Neural crest cell (in vitro differentiated cells): ENCODE measurements at places on chromosomes 16 and 17. TPM values are rescaled to one million over a fixed set of nuclear protein-coding genes. Genes with fewer than 3 reads are reported as not detected.
A peak's percentile ranks its signal among the peaks of the same experiment; 100 is the strongest.

GRCh38 chr17:17737961-17738894 lies 57.0 kb downstream of the RAI1 start:
- H3K4me3 ChIP-seq, result no peak overlapping the region
- H3K27ac ChIP-seq, result no peak overlapping the region
- peaks cover 58% of the 10 kb centered on the region for H3K4me1 ChIP-seq
- no peaks in the 10 kb centered on the region for H3K36me3 ChIP-seq
- no peak for DNase-seq

Gene TBX21
- not detected in 2 replicates for total RNA-seq

DNA sequence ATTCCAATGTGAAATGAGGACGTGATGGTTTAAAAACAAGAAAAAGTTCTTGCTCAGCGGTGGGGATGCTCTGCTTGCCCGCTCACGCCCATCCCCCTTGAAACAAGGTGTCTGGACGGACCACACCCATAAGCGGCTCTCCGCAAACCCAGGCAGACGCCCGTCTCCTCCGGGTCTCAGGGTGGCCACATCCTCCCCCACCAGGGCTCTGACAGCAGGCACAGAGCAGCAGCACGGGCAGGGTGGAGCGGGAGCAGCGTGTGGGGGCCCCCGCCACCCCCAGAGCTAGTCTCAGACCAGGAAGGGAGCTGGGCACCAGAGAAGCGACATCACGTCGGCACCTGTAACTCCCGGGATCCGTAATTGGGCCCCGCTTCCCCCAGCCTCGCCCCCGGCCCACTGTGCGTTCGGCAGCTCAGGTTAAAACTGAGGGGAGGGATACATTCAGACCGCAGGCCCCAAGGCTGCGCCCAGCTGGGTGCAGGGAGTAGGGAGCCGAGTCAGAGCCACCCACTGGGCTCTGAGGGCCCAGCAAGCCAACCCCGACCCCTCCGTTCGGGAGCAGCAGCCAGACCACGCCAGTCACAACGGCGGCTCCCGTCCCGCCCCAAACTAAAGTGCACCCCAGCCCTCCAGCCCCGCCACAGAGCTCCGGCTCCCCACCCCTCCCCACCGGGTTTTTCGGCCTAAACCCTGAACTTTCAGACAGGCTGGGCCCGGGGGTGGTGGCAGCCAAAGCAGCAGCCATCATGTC lies 22.0 kb downstream of the CLUH start:
- H3K36me3 ChIP-seq, result no peaks in the 10 kb centered on the region
- peak overlapping the region; percentile 51 for H3K4me3 ChIP-seq
- H3K27ac ChIP-seq, result peak overlapping the region; percentile 67
- H3K4me1 ChIP-seq, result peaks cover 9% of the 10 kb centered on the region
- no peak for DNase-seq

Gene ODAD4
- 4.2 and 4.8 TPM in 2 replicates for total RNA-seq

DNA sequence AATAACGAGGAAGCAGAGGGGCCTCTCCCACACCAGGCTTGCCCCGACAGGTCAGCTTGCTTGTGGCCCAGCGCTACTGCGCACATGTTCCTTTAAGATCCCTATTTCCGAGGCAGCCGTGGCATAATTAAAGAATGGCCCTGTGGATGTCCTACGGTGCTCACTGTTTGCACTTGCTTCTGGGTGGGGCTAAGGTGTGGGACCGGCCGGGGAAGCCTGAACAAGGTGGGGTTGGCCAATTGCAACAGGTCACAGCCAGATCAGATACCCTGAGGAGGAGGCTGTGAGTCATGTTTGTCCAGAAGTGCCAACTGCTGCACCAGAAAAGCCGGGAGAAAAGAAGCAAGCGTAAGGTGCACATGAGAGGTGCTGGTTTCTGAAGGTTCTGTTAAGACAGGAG lies 158.5 kb upstream of the CACNG5 start:
- peaks cover 5% of the 10 kb centered on the region for H3K36me3 ChIP-seq
- peak overlapping the region; percentile 76 for H3K27ac ChIP-seq
- H3K27me3 ChIP-seq, result no peaks in the 10 kb centered on the region
- DNase-seq, result no peak
- no peak overlapping the region for H3K4me3 ChIP-seq

DNA sequence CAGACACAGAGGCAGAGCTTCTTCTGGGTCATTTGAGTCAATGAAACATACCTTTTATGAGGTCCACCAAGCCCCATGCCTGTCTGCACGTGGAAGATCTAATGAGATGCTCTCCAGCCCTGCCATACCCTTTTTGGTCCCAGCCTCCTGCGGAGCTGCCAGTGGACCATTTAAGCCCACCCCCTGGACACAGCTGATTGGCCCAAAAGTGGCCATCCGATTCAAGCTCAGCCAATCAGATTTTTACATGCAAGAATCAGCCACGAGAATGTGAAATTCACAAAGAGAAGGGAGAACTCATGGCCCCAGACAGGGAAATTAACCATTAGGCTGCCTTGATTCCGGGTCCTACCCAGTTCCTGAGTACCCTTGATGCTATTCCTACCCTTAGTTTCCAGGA lies 231.0 kb upstream of the EEF2KMT start:
- H3K4me3 ChIP-seq, result no peak overlapping the region
- H3K27ac ChIP-seq, result no peak overlapping the region
- H3K4me1 ChIP-seq, result peaks cover 2% of the 10 kb centered on the region
- DNase-seq, result no peak
- H3K27me3 ChIP-seq, result no peaks in the 10 kb centered on the region

GRCh38 chr16:71726476-71727315 lies 2.2 kb upstream of the PHLPP2 start:
- no peak for DNase-seq
- H3K27ac ChIP-seq, result no peak overlapping the region
- H3K27me3 ChIP-seq, result peaks cover 21% of the 10 kb centered on the region
- H3K4me1 ChIP-seq, result peaks cover 31% of the 10 kb centered on the region
- H3K4me3 ChIP-seq, result peak overlapping the region; percentile 66
- peaks cover 2% of the 10 kb centered on the region for H3K36me3 ChIP-seq

Gene HAS3
- 2.9 and 4.2 TPM in 2 replicates for total RNA-seq

- peaks cover 99% of the 10 kb centered on the region for H3K27me3 ChIP-seq
- H3K4me3 ChIP-seq, result peak within 1 kb of the TSS; percentile 92
- H3K4me1 ChIP-seq, result peaks cover 22% of the 10 kb centered on the region
- H3K27ac ChIP-seq, result no peak within 1 kb of the TSS
- DNase-seq, result no peak
- H3K36me3 ChIP-seq, result peaks cover 5% of the 10 kb centered on the region
Observed at GRCh38 chr17:49969134-49969759, at the start of gene DLX4. Gene DLX4, plus strand, starts transcription at chr17:49969190. Its CDS starts 279 bp downstream, at chr17:49969469.

Gene SPEM2
- total RNA-seq, result not detected in 2 replicates

Gene ZNF174
- 12.8 and 15.5 TPM in 2 replicates for total RNA-seq

- no peaks in the 10 kb centered on the region for H3K36me3 ChIP-seq
- no peak for DNase-seq
- no peaks in the 10 kb centered on the region for H3K27me3 ChIP-seq
- H3K4me3 ChIP-seq, result no peak overlapping the region
Observed at GRCh38 chr16:28531777-28532744, 6.7 kb downstream of the NUPR1 start.

- peak; percentile 57 for DNase-seq
- H3K27ac ChIP-seq, result no peak overlapping the region
- H3K27me3 ChIP-seq, result peaks cover 43% of the 10 kb centered on the region
Observed at GRCh38 chr17:58120195-58120822, 27.9 kb upstream of the OR4D1 start.

GRCh38 chr17:62405451-62405850 lies 18.2 kb upstream of the METTL2A start:
- no peak overlapping the region for H3K4me3 ChIP-seq
- H3K27ac ChIP-seq, result no peak overlapping the region
- H3K4me1 ChIP-seq, result no peaks in the 10 kb centered on the region
- no peak for DNase-seq
- H3K36me3 ChIP-seq, result no peaks in the 10 kb centered on the region

DNA sequence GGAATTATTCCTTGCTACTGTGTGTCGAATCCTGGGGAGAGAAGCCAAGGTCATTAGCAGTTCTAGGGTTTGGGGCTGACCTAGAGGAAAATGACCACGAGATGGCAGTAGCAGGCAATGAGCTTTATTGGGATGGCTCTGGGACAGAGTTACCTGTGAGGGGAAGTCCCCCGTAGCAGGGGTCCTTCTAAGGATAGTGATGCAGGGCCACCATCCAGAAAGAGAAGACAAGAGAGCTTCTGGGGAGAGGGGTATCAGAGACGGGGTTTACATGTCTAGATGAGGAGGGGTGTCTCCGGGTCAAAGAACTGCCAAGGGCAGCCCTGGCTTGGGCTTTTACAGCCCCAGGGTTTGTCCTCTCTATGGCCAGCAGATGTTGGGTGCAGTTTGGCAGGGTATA lies 6.4 kb upstream of the GGT6 start:
- no peaks in the 10 kb centered on the region for H3K36me3 ChIP-seq
- H3K4me3 ChIP-seq, result peak overlapping the region; percentile 7
- DNase-seq, result peak; percentile 76
- peaks cover 30% of the 10 kb centered on the region for H3K4me1 ChIP-seq
- H3K27ac ChIP-seq, result no peak overlapping the region
- H3K27me3 ChIP-seq, result peaks cover 13% of the 10 kb centered on the region

GRCh38 chr17:8152112-8152775 lies at the start of gene PER1:
Gene PER1, minus strand, starts transcription at chr17:8152404. Its CDS starts 1,698 bp downstream, at chr17:8150706.
- H3K4me1 ChIP-seq, result peaks cover 6% of the 10 kb centered on the region
- peak within 1 kb of the TSS; percentile 96 for H3K4me3 ChIP-seq
- no peaks in the 10 kb centered on the region for H3K36me3 ChIP-seq
- DNase-seq, result peak; percentile 85
- peak within 1 kb of the TSS; percentile 94 for H3K27ac ChIP-seq

Gene MT4
- not detected in 2 replicates for total RNA-seq

- peaks cover 3% of the 10 kb centered on the region for H3K36me3 ChIP-seq
- H3K27me3 ChIP-seq, result no peaks in the 10 kb centered on the region
Observed at GRCh38 chr16:27579087-27579980, 29.4 kb downstream of the KATNIP start.

DNA sequence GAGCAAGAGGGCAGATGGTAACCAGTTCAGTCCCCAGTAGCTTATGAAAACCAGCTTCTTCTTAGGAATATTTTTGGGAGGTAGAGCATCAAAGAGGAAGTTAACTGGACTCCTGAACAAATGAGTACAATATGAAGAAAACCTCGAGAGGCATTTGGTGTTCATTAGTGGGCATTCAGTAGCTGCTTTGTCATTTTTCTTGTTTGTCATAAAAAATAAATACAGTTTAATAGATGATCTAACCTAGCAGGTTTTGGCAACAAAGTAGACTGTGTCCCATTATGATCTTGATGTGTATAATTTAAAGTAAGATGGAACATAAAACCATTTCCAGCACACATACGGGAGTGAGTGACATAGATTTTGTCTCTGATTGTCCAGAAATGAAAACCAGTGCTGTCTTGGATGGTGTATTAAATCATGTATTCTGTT lies 173.1 kb downstream of the HS3ST3A1 start:
- H3K36me3 ChIP-seq, result no peaks in the 10 kb centered on the region
- no peaks in the 10 kb centered on the region for H3K27me3 ChIP-seq
- no peak overlapping the region for H3K4me3 ChIP-seq
- H3K4me1 ChIP-seq, result peaks cover 20% of the 10 kb centered on the region
- no peak overlapping the region for H3K27ac ChIP-seq

Gene KRTAP17-1
- not detected in 2 replicates for total RNA-seq

- H3K4me1 ChIP-seq, result peaks cover 11% of the 10 kb centered on the region
- H3K36me3 ChIP-seq, result no peaks in the 10 kb centered on the region
- peak; percentile 86 for DNase-seq
- no peak overlapping the region for H3K4me3 ChIP-seq
- no peak overlapping the region for H3K27ac ChIP-seq
- H3K27me3 ChIP-seq, result peaks cover 87% of the 10 kb centered on the region
Observed at GRCh38 chr17:2749784-2750181, 331 bp upstream of the CCDC92B start.

GRCh38 chr16:67571981-67572431 lies 9.7 kb downstream of the CTCF start:
- DNase-seq, result no peak
- H3K27ac ChIP-seq, result no peak overlapping the region
- peaks cover 3% of the 10 kb centered on the region for H3K4me1 ChIP-seq
- peaks cover 9% of the 10 kb centered on the region for H3K36me3 ChIP-seq

- H3K4me1 ChIP-seq, result peaks cover 31% of the 10 kb centered on the region
- peaks cover 22% of the 10 kb centered on the region for H3K27me3 ChIP-seq
- no peak overlapping the region for H3K4me3 ChIP-seq
- H3K27ac ChIP-seq, result no peak overlapping the region
Observed at GRCh38 chr16:78461496-78462287, 362.2 kb downstream of the WWOX start.

- no peak for DNase-seq
- peaks cover 83% of the 10 kb centered on the region for H3K4me1 ChIP-seq
- H3K4me3 ChIP-seq, result peak overlapping the region; percentile 61
- no peaks in the 10 kb centered on the region for H3K27me3 ChIP-seq
- no peak overlapping the region for H3K27ac ChIP-seq
Observed at GRCh38 chr17:77382966-77383612, 242.3 kb downstream of the SEC14L1 start.

Gene ENPP7
- not detected in 2 replicates for total RNA-seq

DNA sequence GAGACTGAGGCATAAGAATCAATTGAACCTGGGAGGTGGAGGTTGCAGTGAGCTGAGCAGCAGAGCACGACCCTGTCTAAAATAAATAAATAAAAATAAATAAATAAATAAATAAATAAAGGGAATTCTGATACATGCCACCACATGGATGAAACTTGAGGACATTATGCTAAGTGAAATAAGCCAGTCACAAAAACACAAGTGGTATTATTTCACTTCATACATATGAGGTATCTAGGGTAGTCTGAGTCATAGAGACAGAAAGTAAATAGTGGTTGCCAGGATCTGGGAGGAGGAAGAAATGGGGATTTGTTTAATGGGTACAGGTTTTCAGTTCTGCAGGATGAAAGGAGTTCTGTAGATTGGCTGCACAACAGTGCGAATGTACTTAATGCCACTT lies 16.3 kb downstream of the PIPOX start:
- no peak overlapping the region for H3K4me3 ChIP-seq
- peaks cover 38% of the 10 kb centered on the region for H3K4me1 ChIP-seq
- no peak for DNase-seq
- H3K27me3 ChIP-seq, result no peaks in the 10 kb centered on the region
- no peaks in the 10 kb centered on the region for H3K36me3 ChIP-seq

DNA sequence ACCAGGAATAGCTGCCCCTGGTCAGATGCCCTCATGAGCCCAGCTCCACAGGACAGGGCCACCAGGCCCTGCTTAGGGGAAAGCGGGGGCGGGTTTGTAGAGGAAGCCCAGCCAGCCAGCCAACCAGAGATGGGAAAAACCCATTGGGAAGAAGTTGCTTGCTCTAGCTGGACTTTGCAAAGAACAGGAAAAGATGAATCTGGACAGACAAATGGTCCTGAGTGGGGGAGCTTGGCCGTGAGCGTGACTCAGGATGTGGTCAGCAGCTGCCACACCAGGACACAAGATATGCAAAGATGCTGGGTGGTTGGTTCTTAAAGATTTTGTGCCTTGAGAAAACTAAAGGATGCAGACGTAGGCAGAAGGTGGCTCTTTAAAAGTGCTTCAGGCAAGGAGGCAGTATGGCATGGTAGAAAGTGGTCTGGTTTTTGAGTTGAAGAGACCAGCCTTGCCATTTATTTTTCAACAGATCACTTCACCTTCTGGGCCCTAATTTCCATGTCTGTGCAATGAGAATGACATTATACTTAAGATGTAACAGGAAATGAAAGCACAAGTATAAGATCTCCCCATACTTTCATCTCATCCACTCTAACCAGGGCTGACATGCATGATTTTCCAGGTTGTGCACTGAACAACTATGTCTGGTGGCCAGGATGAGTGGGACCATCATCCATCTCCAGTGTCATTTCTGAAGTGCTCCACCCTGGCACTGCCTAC lies 27.8 kb upstream of the HEATR6 start:
- no peaks in the 10 kb centered on the region for H3K4me1 ChIP-seq
- no peak overlapping the region for H3K27ac ChIP-seq
- no peak overlapping the region for H3K4me3 ChIP-seq
- H3K27me3 ChIP-seq, result peaks cover 24% of the 10 kb centered on the region
- DNase-seq, result no peak
- no peaks in the 10 kb centered on the region for H3K36me3 ChIP-seq

GRCh38 chr16:85799497-85800320 lies at the start of the genes COX4I1 and EMC8:
Gene COX4I1, plus strand, starts transcription at chr16:85799695. Its CDS starts 1,511 bp downstream, at chr16:85801206.
Gene EMC8, minus strand, starts transcription at chr16:85799544. Its CDS starts 249 bp downstream, at chr16:85799295.
- peak; percentile 94 for DNase-seq
- H3K4me1 ChIP-seq, result peaks cover 36% of the 10 kb centered on the region
- peaks cover 19% of the 10 kb centered on the region for H3K36me3 ChIP-seq
